Right ventricle myocardium superior (tissue), 1 donor: ENCODE measurements at places on chromosomes 2 and 18. TPM values are rescaled to one million over a fixed set of nuclear protein-coding genes. Genes with fewer than 3 reads are reported as not detected.

DNA sequence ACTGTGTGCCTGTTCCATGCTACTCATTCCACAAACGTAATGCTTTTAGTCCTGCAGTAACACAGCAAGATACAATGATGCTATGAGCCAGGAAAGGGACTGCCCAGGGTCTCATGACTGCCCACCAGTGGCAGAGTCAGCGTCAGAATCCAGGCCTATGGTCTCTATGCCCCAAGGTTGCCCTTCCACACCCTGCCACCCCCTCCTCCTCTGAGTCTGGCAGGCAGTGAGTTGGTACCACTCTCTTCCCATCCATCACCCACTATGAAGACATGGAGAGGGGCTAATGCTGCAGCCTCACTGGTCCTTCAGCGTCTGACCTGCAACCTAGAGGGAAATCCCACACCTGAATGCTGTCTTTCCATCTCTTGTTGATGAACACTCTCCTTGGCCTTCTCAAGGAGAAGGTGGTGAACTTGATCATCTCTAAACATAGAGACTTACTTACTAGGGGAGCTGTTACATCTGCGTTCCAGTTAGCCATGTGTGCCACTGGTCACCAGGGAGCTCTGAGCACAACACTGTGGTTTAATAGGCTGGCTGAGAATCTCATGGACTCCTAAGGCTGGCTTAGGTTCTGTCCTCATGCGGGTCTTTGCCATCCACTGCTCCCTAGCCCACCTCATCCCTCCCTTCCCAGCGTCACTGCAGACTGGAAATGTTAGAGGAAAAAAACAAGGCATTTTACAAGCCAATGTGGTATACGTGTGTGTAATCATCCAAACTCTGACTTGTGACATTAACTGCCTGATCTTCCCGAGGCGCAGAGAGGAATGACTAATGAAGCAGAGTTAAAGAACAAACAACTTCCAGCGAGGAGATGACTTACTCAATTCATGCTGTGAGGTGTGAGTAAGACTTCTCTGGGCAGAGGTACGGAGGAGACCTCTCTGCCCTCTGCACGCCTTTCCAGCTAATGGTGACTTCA lies 28.8 kb downstream of the STEAP3 start:
- DNase-seq = no peak

DNA sequence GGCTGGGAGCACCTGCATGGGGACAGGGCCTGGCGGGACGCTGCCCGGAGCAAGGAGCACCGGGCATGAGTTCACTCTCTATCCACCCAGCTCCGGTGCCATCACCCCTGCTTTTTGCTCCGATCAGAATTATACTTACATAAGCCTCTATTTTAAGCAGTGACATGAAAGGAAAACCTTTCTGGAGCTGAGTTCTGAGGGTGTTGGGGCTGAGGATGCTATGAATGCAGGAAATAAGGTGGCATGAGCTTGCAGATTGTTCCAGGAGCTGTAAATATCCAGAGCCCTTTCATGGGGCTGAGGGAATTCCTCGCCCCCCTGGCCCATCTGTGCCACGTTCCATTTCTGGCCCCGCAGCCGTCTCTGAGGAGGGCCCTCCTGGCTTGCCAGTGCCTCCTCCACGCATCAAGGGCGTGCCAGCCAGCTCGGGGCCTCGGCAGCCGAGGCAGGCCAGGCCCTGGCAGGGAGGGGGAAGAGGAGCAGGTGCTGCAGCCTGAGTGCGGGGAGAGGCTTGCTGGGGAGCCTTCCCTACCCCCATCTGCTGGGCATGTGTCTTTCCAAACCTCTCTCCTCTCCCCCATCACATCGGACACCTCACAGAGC lies 91.7 kb upstream of the MCFD2 start:
- DNase-seq = no peak

- DNase-seq = no peak
Measured at GRCh38 chr18:54257015-54257414, 12.3 kb upstream of the POLI start.

DNA sequence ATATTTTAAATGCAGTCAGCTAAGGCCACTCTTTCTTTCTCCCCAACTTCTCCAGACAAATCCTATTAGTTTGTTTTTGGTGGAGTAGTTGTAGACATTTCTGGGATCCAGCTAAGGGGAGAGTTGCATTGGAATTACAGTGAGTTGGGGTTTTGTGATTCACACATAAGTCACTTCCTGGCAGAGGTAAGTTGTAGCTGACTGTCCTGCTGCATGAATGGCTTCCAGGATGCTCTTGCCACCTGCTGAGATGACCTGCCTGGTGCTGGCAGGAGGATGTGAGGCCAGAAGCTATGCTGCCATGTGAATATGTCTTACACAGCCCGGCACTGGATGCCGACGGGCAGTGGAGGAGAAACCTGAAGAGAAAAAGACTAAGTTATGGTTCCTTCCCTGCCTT lies 243.7 kb downstream of the TDRD15 start:
- no peak for DNase-seq

GRCh38 chr2:197028230-197028629 lies 101.7 kb upstream of the PGAP1 start:
- no peak for DNase-seq

- DNase-seq = no peak
Measured at GRCh38 chr2:5740817-5741216, 48.6 kb downstream of the SOX11 start.

DNA sequence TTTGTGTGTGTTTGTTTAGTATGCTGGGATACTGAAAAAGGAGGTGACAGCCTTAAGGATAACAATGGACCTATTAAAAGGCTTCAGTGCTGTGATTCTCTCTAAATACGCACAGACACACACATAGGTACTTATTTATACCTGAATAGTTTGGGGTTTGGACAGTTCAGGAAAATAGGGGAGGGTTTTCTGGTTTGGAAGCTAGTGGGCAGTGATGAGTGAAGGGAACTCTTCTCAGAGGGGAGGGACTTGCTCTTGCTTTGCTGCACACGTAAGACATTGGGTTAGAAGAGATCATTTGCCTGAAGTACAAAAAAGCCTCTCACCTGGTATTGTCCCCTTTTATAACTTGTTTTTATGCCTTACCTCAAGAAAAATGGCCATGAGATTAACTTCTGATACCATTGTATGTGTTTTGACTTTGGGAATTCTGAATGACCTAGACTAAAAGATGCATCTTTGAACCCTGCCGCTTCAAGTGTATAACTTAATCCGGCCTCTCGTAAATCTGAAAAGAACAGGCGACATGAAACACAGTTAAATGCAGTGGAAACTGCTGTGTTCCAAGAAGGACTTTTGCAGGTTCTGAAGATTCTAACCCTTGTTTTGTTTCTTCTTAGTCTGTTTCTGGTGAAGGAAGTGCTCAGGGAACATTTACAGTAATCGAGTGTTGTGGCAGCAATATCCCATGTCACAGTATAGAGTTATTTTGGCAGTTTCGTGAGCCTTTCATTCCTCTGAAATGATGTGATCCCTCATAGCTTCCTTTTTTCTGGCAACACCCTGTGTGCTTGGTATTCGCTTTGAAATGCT lies 2.5 kb downstream of the CRIM1 start:
- no peak for DNase-seq

GRCh38 chr2:120765678-120766469 lies 30.2 kb downstream of the GLI2 start:
- DNase-seq = peak; percentile 93

DNA sequence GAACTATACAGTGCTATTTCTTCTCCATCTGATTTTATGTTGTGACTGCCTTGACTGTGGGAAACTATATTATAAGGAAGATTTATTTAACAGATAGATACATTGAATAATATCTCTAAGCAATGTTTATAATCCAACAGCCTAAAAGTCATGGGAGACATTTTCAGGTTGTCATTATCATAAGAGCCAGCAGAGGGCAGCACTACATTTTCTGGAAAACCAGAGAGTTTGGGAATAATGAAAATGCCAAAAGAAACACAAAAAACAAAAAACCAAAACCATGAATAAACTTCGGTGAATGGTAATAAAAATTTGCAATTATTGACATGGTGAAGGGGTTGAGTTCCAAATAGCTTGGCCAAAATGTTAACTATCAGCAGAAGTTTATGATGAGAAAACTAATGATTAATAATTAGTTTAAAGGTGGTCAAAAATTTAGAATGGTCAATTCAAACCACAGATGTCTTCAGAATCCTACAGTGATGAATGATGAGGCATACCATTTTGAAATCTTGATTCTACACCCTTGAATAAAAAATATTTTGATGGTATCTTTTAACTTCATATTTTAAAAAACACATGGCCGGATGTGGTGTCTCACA lies 4.7 kb downstream of the EEF1B2 start:
- DNase-seq = no peak

DNA sequence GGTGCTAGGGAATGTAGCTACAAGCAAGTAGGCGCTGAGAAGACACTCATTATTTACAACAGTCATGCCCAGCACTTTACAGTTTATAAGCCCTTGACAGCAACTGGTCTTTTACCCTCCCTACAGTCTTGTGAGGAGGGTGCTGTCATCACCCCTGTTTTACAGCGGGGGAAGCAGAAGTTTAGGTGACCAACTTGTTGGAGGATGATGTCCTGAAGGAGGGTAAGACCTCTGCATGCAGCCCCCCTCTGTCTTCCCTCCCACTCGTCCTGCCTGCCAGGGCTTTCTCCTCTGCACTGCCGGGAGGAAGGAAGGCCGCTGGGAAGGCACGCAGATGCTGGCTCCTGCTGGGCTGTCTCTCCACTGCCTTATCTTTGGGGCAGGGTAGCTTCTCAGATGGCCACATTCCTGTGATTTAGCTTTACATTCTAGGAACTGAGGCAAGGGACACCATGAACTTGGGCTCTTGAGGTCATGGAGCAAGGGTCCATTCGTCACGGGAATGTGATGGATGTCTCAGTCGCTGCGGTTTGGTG lies 972 bp downstream of the IL1R1 start:
- peak; percentile 57 for DNase-seq

- no peak for DNase-seq
Measured at GRCh38 chr18:48590678-48591077, 51.8 kb downstream of the CTIF start.

- DNase-seq = no peak
Measured at GRCh38 chr2:23379220-23379695, 5.7 kb upstream of the KLHL29 start.

DNA sequence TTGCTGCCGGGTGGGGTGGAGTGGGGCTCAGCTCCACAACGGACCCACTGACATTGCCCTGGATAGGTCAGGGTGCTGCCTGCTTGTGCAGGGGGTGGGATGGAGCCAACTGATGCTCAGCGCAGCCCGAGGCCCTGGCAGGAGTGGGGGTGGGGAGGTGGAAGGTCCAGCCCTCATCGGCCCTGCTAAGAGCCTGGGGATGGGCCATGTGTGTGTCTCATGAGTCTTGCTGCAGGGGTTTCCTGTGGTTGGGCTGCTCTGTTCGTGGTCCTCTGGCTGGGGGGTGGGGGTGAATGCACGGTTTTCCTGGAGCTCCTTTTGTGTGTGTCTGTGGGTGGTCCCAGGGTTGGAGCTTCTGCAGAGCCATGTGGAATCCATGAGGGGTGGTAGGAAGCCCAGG lies 39.4 kb upstream of the GALR1 start:
- DNase-seq = no peak

DNA sequence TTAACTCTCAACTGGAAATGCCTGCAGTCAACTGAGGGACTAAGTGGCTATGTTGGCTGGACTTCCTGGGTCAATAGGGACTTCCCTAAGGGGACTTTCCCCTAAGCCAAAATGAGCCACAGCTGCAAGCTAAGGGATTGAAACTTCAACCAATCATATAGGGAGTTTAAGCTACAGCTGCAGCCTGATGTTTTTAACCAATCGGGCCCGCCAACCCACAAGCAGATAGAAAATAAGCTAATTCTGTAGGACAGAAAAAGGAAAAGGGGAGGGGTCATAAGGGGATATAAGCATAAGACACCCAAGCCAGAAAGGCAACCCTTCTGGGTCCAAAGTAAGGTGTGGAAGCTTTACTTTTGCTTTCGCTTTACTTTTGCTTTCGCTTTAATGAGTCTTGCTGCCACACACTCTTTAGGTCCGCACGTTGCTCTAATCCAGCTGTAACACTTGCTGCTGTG lies 927.5 kb downstream of the ERBB4 start:
- no peak for DNase-seq

DNA sequence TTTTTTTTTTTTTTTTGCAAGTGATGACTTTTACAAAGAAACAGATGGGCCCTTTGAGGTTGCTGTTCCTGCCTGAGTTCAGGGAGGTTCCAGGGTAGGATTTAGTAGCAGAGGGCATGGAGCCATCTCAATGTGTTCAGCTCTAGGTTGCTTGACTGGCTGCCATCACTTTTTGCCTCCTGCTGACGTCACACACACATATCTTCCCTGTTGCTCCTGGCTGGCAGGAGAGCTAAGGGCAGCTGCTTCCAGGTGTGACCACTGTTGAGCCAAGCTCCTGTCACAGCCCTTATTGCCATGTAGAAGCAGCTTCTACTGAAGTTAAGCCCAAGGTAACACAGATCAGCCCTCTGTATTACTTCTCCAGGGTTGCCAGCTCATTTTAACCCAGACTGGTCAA lies 394.2 kb upstream of the SPRED2 start:
- no peak for DNase-seq

- DNase-seq = no peak
Measured at GRCh38 chr2:792687-793086, 115.5 kb upstream of the TMEM18 start.

- no peak for DNase-seq
Measured at GRCh38 chr2:3392216-3392615, 12.7 kb downstream of the TRAPPC12 start.

- no peak for DNase-seq
Measured at GRCh38 chr18:55821219-55821618, 233.2 kb upstream of the TCF4 start.

- DNase-seq = no peak
Measured at GRCh38 chr2:13650586-13651180, 933.9 kb downstream of the TRIB2 start.

DNA sequence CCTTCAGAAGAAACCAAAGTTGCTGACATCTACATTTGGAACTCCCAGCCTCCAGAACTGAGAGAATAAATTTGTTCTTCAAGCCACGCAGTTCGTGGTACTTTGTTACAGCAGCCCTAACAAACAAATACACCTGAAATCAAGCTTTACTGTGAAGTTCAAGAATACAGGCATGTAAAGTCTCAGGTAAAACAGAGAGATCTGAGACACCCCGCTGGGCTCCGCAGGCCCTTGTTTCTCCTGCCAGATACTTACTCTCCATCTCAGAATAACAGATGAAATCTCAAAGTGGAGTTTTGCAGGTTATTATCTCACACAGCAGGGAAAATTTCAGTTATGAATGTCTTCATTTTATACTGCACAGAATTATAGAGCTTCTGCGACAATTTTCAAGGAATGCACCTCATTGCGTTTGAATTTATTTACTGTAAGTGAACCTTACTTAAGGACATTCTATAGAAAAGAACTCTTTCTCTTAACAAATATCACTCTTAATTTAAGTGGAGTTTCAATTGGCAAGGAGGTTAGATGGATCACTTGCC lies 492.4 kb upstream of the LRATD1 start:
- DNase-seq = no peak

GRCh38 chr18:57792631-57793301 lies 10.3 kb downstream of the ATP8B1 start:
- DNase-seq = no peak

GRCh38 chr2:289362-290089 lies 1.6 kb upstream of the ALKAL2 start:
- no peak for DNase-seq

CFLAR gene
- 251 TPM for total RNA-seq

KHK gene
- 3.3 TPM for total RNA-seq

CHRND gene
- not detected for total RNA-seq

DAPL1 gene
- total RNA-seq = not detected

LYG2 gene
- total RNA-seq = not detected

TUBA4B gene
- total RNA-seq = not detected

INHA gene
- 2.6 TPM for total RNA-seq

HES6 gene
- total RNA-seq = 2.5 TPM

GCG gene
- not detected for total RNA-seq

CMPK2 gene
- 2.7 TPM for total RNA-seq

ALK gene
- 0.16 TPM for total RNA-seq

MYCN gene
- total RNA-seq = 0.24 TPM

CHST10 gene
- 11.7 TPM for total RNA-seq
